M059J (cell line): ENCODE measurements at places on chromosomes 5 and 9. TPM values are rescaled to one million over a fixed set of nuclear protein-coding genes. Genes with fewer than 3 reads are reported as not detected.

- no peak for DNase-seq
These were observed 140.6 kb upstream of the SLC12A2 start for GRCh38 chr5:127943061-127943371.

- no peak for DNase-seq
These were observed 149.7 kb upstream of the SV2C start for GRCh38 chr5:75933489-75933888.

DNA sequence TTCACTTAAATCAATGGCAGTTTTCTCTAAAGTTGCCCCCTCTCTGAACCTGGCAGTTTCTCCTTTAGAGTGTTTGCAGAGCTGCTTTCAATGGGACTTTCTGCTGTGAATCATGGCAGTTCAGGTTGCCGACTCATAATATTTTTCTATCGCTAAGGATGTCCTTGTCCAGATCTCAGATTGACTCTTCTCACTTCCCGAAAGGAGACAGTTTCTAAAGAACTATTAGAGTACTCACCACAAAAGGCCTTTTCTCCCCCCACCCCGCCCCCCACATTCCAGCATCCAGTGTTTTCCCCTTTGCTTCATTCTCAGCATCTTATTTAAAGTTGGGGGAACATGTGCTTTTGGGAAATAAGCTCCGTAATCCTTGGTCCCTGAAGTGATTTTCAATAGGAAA is 443.5 kb upstream of the KLF4 start:
- peak; percentile 24 for DNase-seq

SPATA31C1 gene
- total RNA-seq: not detected in 2 replicates

BARHL1 gene
- total RNA-seq: not detected in 2 replicates

ROR2 gene
- total RNA-seq: 0.94 and 2.9 TPM in 2 replicates

PCDHA11 gene
- 0.07 and 0.27 TPM in 2 replicates for total RNA-seq

DNA sequence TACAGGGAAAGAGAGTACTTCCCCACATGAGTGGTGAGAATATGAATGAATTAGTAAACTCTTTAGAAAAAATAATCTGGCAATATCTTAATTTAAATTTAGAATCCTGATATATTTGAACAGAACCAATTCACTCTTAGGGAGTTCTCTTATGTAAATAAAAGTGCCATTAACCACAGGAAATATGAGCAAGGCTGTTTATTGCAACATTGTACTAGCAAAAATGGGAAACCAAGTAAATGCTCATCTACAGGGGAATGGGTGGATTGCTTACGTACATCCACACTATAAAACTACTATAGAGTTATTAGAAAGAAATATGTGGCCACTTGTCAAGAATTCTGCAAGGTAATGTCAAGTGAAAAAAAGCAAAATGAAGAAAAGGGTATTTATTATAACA is 274.5 kb downstream of the TLE1 start:
- DNase-seq: no peak

ARHGEF39 gene
- total RNA-seq: 3.0 and 5.7 TPM in 2 replicates

GRCh38 chr5:13939638-13940037 is 4.8 kb downstream of the DNAH5 start:
- DNase-seq: no peak

DNA sequence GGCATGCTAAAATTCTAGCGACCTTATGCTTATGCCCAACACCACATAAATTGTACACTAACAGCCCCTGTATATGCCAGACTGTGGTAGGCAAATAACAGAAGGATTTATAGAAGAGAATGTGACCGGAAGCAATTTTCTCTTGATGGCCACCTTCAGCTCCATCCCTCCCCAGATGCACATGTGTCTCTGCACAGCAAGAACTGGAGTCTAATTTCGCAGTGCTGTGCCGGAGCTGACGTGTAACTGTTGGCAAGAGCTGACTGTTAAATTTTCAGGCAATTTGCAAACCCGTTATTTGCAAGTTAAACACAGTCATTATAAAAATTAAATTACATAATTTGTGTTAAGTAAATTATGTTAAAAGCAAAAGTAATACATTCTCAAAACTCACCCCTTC is 48.4 kb downstream of the PCA3 start:
- no peak for DNase-seq

MYMK gene
- total RNA-seq: not detected in 2 replicates

DNA sequence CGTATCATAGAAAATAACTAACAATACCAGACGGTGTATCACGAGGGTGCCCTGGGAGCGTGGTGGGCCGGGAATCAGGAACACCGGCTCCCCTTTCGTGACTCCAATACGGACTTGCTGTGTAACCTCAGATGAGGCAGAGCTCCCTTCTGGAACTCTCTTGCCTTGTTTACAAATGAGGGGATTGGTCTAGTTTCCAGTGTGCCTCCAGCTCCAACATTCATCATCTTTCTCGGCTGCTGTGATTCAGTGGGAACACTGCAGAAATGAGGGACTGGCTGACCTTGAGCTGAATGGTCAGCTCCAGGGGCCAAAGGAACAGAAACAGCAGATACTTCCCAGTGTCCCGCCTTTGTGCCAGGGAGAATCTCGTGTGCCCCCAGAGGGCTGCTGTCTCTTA is 22.6 kb upstream of the TGFBI start:
- DNase-seq: peak; percentile 58

GRCh38 chr5:132265336-132266030 is 8.0 kb downstream of the PDLIM4 start:
- peak; percentile 97 for DNase-seq

GRCh38 chr5:65952259-65952658 is 25.9 kb downstream of the ERBIN start:
- no peak for DNase-seq

PLAC8L1 gene
- not detected in 2 replicates for total RNA-seq

DNA sequence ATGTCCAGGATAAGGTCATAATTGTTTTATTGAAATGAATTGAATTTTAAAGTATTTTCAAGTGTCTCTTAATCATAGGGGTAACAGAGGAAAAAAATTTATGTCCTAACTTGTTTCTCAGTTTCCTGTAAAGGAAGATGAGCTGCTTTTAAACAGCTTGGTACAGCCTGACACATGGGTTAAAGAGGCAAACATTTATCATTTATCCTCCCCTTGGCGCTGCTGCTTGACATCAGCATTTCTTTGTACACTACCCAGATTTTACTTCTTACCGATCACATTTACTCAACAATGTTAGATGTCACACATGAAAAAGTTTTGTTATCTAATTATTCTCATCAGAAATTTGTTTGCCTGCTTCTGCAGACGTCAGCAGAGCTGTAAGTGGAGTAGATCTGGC is 79.4 kb upstream of the CTSL start:
- DNase-seq: no peak

DNA sequence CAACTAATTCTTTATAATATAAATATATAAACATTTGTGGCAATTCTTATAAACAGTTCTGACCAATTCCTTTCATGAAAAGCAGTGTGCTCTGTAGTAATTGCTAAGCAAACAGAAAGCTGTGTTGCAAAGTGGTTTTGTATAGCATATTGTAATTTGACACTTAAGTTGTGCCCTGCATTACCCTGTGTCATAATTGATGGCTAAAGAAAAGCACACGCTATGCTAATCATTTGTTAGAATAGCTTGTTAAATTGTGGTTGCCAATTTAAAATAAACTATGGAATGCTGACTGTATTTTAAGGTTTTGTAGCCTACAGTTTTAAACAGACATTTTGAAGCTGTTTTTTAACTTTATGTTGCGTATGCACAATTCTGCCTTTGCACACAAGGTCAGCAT is 140.0 kb downstream of the PBX3 start:
- peak; percentile 61 for DNase-seq

GRCh38 chr9:134493461-134494272 is 147.9 kb upstream of the COL5A1 start:
- no peak for DNase-seq

SPARC gene
- 2,332 and 4,342 TPM in 2 replicates for total RNA-seq

GRCh38 chr9:24436761-24437160 is 108.9 kb downstream of the IZUMO3 start:
- no peak for DNase-seq

- DNase-seq: no peak
These were observed 49.8 kb downstream of the FSTL4 start for GRCh38 chr5:133562554-133562953.

DNA sequence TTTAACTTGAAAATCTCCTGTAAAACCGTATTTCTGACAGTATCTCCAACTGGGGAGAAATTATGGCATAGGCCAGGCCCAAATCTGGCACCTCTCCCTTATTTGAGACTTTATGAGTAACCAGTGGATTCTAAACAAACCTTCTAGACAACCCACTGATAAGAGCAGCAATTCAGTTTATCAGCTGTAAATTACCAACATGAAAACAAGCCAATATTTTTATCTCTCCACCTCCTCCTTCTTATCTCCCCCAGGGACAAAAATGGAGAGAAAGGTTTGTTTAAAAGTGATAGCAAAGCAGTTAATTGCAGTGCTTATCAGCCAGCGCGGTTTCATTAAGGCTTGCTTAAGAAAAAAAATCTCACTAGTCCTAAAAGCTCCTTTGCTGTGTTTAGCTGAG is 53.8 kb downstream of the KCNV2 start:
- no peak for DNase-seq

DNA sequence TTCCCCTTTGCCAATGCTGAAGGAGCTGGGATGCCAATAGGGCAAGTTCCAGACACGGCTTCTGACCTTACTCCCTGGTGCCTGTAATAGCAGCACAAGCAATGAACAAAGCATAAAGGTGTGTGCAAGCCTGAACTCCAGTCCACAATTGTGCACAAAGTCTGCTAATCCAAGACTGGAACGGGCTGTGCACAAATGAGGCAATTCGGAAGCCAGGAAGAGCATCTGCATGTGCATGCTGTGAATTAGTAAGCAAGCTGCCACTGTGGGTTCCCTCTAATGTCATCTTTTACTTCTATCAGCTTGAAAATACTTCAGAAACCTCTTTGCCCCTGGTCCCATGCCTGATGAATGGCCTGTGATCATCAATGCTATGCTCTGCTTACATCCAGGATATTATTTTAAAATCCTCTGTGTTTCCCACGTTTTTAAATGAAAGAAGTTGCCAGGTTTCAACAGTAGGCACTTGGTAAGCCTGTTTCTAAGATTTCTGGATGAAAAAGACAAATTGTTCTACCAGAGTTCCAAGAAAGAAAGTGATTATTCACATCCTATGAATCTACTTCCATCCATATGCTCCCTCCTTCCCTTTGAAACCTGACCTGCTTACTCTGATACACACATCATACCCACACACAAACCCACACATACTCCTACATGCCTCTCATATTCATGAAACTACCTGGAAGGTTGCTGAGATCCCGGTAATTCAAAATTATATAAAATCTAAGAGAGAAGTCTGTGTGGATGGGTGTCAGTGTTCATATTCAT is 165.7 kb downstream of the KCTD16 start:
- no peak for DNase-seq
